ENCODE measurements at places on chromosomes 5 and 9.

DNA sequence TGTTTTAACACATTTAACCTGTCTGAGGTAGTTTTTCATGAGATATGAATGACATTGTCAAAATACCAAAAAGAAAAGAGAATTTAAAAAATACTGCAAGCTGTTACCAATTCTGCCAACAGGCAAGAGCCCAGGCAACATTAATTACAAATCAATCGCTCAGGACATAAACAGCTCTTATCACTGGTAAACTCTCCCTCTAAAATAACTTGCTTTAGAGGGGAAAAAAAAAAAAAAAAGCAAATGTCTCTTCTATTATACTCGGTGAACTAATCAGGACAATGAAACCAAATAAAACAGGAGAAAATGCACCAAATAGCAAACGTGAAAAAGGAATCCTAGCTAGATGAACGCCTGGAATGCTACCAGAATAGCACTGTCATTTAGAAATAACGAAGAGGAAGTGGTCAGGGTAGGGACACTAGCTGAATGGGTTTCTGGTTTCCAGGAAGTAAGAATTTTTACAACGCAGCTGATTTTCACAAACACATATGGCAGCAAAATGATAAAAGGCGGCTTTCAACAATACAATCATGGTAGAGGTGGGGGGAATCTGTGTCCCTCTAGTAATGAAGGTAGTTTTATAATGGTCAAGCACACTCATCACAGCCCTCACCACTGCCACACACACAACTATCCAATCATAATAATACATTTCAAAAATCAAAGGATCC lies 94.9 kb downstream of the DENND1A start:
- DNase-seq = peak; percentile 7

GRCh38 chr9:86043999-86044398 lies 55.4 kb downstream of the GOLM1 start:
- no peak for DNase-seq

- DNase-seq = no peak
Measured at GRCh38 chr9:114117614-114117995, 18.5 kb upstream of the KIF12 start.

DNA sequence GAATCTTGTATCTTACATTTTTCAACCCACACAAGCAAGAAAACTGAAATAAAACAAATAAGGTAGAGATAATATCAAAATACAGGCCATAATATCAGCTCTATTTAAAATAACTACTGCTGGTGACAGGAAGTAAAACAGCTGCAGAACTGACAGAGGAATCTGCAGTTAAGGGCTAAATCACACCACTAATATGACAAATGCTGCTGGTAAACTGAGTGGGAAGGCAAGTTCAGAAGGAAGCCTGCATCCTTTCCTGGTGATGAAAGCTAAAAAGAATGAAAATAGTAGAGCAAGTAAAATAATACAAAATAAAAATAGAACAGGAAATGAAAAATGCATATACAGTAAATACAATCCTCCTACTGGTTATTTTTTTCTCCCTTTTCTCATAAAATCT lies 1293.7 kb upstream of the C9orf72 start:
- no peak for DNase-seq

DNA sequence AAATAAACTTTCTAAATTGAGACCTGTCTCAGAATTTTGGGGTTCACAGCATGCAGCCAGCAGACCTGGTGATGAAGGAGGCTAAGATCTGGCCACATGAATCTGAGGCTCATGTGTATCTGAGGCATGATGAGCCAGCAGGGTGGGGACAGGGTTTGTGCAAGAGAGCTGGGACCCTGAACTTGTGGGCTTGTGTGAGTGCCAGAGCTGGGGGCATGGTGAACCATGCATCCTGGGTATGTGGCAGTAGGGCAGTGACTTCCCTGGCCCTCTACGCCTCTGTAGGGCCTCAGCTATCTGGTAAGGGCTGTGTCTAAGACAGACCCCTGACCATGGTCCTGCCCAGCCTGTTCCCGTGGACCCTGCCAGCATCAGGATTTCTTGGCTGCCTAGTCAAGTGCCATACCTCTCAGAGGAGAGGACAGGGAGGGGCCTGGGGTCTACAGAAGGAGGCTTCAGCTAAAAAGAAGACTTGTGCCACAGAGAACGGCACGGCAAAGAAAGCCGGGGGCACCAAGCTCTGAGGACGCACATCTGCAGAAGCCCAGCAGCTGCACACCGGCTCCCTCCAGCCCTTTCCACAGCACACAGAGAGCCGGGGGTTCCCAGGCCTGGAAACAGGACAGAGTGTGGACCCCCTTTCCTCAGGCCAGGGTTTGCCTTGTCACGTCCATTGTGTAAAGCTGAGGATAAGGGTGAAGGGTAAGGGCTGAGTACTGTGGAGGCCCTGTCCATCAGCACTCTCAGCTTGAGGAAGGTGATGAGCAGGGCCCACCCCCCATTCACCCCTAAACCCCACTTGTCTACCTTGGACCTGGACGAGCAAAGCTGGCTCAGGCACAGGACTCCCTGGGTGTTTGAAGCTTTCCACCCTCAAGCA lies 130.1 kb downstream of the MRPL36 start:
- DNase-seq = no peak

DNA sequence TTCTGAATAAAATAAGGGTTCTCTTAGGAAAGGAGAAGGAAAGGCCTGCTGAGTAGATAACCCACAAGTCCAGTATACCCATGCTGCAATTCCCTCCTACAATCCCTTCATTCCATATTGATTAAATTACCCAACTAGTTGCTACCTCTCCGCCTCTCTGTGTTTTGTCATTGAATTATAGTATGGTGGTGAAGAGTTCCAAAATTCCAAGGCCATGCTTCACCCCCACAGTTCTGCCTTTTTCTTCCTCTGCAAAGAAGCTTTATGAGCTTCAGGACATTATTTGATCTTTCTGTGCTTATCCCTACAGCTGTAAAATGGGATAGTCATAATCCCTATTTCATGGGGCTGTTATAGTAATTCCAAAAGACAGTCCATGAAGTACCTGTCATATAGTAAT lies 215.6 kb downstream of the ACTL7B start:
- DNase-seq = no peak

GRCh38 chr5:52844885-52845284 lies 57.2 kb downstream of the ITGA1 start:
- DNase-seq = no peak
